ENCODE measurements at places on chromosomes 13 and 19.

- no peak for DNase-seq
Measured at GRCh38 chr13:37123337-37123736, 17.9 kb upstream of the CSNK1A1L start.

GRCh38 chr13:91154558-91155353, 192.7 kb upstream of the MIR17HG start:
- DNase-seq = no peak

GRCh38 chr13:52896827-52897659, 48.6 kb upstream of the PCDH8 start:
- no peak for DNase-seq

GRCh38 chr19:15404780-15405211, 14.0 kb downstream of the AKAP8L start:
- no peak for DNase-seq

DNA sequence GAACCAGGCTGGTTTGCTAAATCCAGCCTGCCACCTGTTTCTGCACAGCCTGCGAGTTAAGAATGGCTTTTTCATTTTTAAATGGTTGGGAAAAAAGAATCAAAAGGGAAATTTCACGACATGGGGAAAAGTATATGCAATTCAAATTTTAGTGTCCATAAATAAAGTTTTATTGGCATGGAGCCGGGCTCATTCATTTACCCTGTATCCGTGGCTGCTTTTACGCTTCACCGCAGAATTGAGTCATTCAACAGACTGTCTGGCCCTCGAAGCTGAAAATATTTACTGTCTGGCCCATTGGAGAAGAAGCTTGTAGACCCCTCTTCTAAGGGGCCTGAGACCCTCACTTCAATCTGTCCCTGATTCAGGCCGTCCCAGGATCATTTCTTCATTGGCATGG, 26.1 kb downstream of the IER2 start:
- no peak for DNase-seq

GRCh38 chr19:15820646-15821045, 5.2 kb upstream of the OR10H1 start:
- no peak for DNase-seq

DNA sequence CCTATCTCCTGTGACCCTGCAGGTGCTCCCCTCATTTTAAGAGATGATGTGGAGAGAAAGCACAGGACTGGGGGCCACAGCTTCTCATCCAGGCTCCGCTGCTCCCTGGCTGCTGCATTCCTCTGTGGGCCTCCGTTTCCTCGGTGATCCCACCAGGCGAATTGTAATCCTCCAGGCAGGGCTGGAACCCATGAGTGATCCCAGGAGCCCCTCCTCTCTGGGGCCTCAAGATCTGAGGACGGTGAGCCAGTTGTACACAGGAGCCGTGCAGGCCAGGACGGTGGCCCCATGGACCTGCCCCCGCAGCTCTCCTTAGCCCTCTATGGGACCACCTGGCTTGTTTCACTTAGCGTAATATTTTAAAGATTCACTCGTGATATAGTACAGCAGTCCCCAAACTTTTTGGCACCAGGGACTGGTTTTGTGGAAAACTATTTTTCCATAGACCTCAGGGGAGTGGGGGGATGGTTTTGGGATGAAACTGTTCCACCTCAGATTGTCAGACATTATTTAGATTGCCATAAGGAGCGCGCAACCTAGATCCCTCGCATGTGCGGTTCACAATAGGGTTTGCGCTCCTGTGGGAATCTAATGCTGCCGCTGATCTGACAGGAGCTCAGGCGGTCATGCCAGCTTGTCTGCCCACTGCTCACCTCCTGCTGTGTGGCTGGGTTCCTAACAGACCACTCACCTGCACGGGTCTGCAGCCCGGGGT, 5.6 kb downstream of the FFAR3 start:
- DNase-seq = no peak

DNA sequence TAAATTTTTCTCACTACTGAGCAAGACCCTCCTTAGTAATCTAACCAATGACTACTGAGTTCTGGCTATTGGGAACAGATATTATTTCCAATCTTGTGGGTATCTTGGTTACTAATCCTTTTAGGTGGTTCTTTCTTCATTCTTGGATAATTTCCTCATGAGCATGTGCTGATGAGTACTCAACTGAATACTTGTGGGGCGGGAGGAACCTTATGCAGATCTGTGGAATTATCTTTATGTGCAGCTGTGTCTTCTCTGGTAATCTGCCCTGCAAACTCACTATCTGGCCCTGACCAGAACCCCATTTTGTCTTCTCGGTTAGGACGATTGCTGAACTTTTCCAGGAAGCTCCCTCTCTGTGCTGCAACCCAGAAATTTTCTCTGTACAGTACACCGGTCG, 89.7 kb upstream of the TRPC4 start:
- no peak for DNase-seq
